ENCODE measurements at places on chromosomes 3 and 15. TPM values are rescaled to one million over a fixed set of nuclear protein-coding genes. Genes with fewer than 3 reads are reported as not detected.
A peak's percentile ranks its signal among the peaks of the same experiment; 100 is the strongest.

DNA sequence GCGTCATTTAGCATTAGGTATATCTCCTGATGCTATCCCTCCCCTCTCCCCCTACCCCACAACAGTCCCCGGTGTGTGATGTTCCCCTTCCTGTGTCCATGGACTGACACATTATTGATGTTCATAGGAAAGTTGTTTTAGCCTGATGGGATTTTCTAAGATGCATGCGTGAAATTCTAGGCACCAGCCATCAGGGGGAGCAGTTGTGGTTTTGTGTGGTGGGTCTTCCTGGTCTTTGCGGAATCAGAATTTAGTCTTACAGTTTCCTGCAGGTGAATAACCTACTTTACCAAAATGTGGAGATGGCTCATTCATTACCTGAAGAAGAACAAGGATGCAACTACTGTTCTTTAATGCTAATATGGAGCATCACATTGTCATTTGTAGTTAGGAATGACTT, 455.0 kb upstream of the THBS1 start:
- ATAC-seq = no peak

- no peak for ATAC-seq
These were observed 63.5 kb downstream of the MLH1 start for GRCh38 chr3:37056826-37057225.

- ATAC-seq = no peak
These were observed 525 bp downstream of the NPTN start for GRCh38 chr15:73632670-73633058.

DNA sequence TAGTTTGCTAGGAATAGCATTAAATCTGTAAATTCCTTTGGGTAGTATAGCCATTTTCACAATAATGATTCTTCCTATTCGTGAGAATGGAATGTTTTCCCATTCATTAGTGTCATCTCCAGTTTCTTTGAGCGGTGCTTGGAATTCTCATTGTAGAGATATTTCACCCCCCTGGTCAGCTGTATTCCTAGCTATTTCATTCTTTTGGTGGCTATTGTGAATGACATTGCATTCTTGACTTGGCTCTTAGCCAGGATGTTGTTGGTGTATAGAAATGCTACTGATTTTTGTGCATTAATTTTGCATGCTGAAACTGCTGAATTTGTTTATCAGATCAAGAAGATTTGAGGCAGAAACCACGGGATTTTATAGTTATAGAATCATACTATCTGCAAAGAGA, 690.5 kb upstream of the ALCAM start:
- no peak for ATAC-seq

Gene KBTBD8
- 2.6 TPM for total RNA-seq

DNA sequence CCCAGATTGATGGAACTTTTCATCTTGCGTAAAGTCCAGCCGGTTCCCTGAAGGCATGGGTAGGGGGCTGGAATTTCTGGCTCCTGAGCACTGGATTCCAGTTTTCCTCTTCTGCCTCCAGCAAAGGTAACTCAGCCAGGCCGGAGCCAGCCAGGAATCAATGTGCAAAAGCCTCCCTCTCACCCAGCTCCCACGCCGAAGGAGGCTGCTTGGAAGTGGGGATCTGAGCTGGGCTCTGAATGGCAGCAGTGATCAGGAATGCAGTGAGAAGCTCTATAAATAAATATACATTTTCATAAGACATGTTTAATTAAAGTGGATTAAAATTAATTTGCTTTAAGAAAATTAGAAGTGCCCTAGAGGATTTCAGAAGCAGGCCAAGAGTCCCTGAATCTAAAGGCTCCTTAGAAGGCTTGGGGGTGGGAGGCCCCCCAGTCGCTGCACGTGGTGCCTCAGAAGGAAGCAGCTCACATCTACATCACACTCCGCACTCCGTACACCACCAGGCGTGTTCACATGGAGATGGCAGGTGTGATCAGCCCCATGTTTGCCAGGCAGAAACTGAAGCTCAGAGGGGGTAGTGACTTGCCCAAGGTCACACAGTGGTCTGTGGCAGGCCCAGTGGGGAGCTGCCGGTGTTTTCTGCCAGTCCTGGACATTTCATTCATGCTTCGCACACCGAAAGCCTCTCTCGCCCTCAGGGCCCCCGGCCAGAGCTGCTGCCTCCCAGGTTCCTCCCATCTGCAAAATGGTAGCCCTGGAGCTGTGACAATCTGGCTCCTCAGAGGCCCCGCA, 148.6 kb upstream of the LINGO1 start:
- no peak for ATAC-seq

Gene OXNAD1
- 12.8 TPM for total RNA-seq

GRCh38 chr3:148030975-148031374, 621.8 kb downstream of the ZIC1 start:
- ATAC-seq = no peak

GRCh38 chr3:184176377-184177330, 2.0 kb downstream of the AP2M1 start:
- ATAC-seq = peak; percentile 66

DNA sequence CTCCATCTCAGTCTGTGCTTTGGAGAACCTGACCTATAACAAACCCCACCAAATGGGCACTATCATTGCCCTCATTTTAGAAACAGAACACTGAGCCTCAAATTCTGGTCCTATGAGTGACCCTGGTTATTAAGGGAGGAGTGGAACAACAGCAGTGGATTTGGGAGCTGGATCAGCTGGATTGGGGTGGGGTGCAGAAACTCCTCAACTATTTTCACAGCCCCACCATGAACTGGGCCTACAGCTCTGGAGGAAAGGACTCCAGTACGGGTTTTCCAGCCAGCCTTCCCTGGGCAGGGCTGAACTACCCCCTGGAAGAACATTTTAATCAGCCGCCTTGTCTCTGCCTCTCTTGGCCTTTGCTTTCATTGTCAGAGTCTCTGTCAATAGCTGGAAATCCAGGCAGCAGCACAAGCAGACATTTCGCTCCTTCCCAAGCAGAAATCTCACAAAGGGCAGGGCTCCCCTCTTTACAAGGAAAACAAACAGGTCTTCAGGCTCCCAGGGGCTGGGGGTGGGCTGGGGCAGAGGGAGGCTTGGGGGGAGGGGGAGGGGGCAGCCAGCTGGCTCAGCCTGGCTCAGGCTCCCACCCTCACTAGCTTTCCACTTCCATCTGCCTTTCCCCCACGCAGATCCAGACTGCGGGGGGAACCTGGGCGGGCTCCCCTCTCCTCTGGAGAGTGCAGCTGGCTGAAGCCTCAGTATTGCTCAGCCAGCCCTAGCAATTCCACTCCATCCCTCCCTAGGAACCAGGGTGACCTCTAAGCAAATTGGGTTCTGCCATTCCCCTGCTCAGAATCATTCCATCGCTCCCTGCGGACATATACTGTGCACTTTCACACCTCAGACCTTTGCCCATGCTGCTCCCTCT, 13.7 kb upstream of the TLE3 start:
- ATAC-seq = peak; percentile 91

Gene DCP1A
- 28.8 TPM for total RNA-seq

Gene COL6A5
- total RNA-seq = not detected

DNA sequence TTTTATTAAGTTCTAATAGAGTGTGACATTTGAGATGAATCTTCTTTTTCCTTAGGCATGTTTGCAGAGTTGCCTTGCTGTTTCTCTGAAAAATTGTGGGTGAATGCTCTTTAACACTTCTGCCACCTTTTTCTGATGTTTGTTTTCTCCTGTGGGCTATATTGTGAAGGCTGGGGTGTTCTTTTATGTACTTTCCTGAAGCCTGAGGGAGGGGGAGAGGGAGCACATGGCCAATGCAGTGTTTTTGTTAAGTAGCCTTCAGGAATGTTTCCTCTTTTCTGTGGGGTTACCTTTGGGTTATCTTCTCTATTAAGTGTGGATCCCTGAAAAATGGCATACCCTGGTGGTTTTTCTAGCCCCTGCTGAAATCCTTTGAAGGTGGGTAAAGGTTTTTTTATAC, 50.2 kb downstream of the CMC1 start:
- ATAC-seq = no peak

Gene CAV3
- total RNA-seq = not detected

Gene GUCA1C
- total RNA-seq = not detected

DNA sequence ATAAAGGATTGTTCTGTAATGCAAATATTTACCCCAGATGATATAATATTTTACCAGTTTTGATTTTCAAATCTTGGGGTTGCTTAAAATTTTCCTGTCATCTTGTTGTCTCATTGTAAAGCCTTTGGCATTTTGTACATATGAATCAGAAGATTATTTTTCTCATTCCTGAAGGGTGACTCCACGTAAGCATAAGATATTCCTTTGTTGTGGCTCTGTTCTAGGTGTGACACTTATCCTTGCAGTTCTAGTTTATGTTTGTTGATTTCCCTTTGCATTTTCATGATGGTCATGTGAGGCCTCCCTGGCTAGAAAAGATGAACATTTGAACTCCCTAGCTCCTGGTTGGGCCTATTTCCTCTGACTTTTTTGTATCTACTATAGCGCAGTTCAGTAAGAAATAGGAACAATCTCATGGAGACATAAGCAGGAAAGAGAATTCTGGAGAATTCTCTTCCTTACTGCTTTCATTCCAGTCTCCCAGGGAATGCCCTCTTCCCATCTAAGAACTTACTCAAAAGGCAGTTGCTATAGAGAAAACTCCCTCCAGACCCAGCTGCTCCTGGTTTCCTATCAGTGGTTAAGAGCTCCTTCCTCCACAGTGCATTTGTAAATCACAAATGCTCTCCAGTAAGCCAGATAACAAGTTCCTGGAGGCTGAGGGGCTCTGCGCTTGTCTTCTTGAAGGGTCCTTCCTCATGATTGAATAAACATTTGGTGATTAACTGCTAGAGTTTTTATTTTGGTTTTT, 124.7 kb downstream of the WNT5A start:
- no peak for ATAC-seq

GRCh38 chr15:50970524-50970923, 62.0 kb downstream of the AP4E1 start:
- no peak for ATAC-seq

- no peak for ATAC-seq
These were observed 103.7 kb downstream of the UACA start for GRCh38 chr15:70659662-70660061.

GRCh38 chr3:183591881-183592521, 36.5 kb upstream of the KLHL6 start:
- ATAC-seq = no peak

- no peak for ATAC-seq
These were observed 373.0 kb upstream of the PROK2 start for GRCh38 chr3:72157748-72158638.

DNA sequence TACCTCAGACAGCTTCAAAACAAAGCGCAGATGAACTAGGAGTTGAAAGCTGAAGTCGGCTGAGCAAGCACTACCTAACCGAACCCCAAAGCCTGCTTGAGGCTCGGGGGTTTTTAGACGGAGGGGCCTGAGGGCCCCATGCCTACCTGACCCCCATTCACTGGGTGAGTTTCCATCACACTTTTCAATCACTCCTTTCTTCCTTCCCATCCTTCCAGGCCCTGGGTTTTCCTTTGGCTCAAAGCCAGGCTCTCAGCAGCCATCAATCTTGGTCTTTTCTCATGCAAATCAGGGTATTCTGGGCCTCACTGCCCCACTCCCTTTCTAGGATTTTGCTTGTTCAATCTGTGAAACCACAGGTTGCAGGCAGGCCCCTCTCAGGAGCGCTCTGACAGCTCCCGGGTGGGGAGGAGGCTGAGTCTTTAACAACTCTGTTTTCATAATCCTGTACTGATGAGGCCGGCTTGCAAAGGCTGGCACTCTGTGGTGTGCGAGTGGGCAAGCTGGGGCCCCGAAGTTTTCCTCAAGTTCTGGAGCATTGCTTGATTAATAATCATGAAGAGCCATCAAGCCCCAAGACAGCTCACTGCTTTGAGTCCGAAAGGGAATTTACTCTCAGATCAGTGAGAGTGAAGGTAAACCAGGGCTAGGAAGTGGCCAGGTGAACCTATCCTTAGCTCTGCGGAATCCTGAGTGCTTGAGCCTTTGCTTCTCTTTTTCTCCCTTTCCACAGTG, 97.6 kb downstream of the FRMD4B start:
- ATAC-seq = no peak

DNA sequence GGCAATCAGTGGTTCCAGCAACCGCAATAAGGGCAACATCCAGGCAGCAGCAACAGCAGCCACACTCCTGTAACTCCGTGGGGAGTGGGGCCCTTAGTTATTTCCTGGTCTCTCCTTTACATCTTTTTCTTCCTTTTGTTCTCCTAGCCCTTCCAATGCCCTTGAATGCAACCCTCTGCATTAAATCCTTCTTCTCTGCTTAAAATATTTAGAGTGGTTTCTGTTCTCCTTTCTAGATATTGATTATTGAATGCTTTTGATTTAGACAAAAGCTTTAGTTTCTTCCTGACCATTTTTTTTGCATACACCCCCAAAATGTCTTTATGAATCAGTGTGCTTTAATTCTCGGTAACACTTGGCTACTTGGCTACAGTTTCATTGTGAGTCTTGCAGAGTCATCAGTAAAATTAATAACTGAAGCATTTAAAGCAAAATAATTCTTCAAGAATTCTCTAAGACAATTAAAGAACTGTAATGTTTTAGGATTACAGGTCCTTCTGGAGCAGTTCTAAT, 586.1 kb downstream of the MECOM start:
- ATAC-seq = no peak

Gene DNAH12
- not detected for total RNA-seq

DNA sequence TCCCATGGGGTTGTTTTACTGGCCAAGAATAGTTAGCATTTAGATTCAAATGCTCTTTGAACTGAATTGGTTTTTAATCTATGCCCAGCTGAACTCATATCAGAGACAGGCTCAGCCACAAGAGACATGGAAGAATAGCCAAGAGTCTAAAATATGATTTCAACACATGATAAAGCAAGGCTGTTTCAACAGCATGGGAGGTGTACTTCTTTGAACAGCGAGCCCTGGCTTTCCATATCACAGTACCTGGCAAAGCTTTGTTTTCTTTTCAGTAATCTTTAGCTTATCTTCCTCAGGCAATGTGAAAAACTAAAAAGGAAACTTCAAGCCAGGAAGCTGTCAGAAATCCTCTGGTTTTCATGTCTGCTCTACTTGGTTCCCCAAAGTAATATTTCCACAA, 413.6 kb upstream of the ADAMTS9 start:
- no peak for ATAC-seq

Gene UROC1
- total RNA-seq = not detected

DNA sequence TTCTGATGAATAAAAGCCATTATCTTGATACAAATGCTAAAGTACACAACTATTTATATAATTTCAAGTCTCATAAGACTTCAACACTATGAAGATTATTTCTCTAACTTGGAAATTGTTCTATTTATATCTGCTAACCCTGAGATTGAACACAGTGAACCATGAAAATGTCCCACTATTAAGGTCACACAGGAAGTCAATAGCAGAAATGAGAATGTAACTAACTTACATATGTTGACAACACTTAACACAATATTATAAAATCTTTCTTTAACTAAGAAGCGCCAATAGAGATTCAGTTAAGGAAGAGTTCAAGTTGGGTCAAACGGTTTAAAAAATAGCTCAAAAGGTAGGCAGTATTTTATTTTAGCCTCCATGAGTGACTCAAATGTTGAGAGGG, 551.8 kb upstream of the CBLB start:
- ATAC-seq = no peak

Gene SNX1
- total RNA-seq = 84.4 TPM

DNA sequence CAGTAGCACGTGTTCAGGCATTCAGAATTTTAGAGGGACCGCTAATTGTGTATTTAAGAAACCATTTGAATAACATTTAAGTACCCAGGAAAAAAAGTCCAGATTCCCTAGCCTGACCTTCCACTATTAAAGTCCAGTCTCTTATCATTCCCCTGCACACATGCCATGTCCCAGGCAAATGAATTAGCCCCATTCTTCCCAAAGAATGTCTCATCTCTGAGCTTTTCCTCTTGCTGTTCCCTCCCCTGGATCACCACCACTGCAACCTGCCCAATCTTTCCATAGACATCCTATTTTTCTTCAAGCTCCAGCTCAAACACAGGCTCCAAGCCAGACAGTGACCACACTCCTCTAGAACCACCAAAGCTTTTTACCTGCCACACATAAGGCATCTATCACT, 25.9 kb downstream of the PLD1 start:
- ATAC-seq = no peak
